GF-D8 (cell line): ENCODE measurements at places on chromosomes 11 and 22.

- no peak for DNase-seq
Measured at GRCh38 chr22:28112548-28113043, 193.5 kb upstream of the PITPNB start.

GRCh38 chr11:47869544-47870393, 21.6 kb upstream of the NUP160 start:
- DNase-seq: no peak

DNA sequence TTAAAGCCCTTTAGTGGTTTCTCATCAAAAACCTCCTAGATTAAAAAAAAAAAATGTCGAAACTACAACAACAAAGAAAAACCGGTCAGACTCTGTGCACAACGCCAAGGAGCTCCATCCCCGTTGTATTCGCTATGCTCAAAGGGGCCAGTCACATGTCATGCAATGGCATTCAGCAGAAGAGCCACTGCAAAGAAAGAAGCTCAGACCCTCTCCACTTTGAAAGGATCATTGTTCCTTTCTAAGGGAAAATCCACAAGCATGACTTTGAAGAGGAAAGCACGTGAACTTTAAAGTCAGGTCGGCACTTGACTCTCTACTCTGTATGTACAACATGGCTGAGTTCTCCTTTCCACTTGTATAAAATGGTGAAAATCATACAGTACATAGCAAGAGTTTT, 655.6 kb downstream of the ETS1 start:
- no peak for DNase-seq

- no peak for DNase-seq
Measured at GRCh38 chr11:45258982-45259530, 27.1 kb downstream of the SYT13 start.

GRCh38 chr11:29957431-29957830, 59.4 kb downstream of the KCNA4 start:
- no peak for DNase-seq

GRCh38 chr11:82814379-82814778, 80.7 kb upstream of the FAM181B start:
- no peak for DNase-seq

GRCh38 chr22:36912694-36913426, 568 bp upstream of the CSF2RB start:
- no peak for DNase-seq

DNA sequence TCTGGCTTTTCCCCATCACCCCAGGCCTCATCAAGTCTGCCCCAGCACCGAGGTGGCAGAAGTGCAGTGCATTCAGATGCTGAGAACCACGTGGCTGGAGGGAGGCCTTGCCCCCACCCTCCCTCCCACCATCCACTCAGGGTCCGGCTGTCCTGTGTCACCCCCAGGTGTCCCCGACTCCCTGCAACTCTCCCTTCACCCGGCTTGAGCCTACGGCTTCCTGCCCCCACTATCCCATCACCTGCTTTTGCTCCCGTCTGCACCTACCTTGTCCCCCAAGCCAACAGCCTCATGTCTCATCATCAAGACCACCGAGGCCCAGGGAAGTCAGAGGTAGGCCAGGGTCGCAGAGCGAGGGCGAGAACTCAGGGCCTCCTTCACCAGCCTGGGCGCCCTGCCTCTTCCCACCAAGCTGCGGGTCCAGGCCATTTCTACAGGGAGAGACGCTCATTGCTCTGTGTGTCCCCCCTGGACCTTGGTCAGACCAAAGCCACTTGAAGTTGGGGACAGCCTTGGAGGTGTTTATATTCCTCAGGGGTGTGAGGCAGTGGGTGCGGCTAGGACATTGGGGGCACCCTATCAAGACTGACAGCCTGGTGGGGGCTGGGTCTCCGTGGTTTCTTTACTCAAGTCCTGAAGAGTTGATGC, 66.2 kb upstream of the CCND1 start:
- DNase-seq: no peak

- DNase-seq: no peak
Measured at GRCh38 chr11:114802878-114803277, 124.6 kb downstream of the NXPE2 start.

DNA sequence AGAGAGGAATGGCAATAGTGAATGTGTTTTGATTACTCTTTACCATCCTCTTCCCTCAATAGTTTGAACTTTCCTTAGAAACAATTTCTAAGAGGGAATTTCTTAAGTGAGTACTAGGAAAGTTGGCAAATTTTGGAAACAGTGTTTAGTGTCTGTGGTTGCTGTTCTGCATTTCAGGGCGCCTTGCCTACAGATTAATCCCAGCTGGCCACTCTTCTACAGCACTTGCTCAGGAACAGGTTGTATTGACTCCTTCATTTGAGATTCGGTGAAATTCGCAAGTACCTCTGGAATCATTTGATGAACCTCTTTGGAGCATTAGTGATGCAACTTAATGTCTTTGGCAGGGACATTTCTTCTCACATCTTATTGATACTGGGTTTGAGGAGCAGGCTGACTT, 28.3 kb downstream of the JAM3 start:
- no peak for DNase-seq

GRCh38 chr22:38313384-38313955, 3.8 kb downstream of the CSNK1E start:
- no peak for DNase-seq

DNA sequence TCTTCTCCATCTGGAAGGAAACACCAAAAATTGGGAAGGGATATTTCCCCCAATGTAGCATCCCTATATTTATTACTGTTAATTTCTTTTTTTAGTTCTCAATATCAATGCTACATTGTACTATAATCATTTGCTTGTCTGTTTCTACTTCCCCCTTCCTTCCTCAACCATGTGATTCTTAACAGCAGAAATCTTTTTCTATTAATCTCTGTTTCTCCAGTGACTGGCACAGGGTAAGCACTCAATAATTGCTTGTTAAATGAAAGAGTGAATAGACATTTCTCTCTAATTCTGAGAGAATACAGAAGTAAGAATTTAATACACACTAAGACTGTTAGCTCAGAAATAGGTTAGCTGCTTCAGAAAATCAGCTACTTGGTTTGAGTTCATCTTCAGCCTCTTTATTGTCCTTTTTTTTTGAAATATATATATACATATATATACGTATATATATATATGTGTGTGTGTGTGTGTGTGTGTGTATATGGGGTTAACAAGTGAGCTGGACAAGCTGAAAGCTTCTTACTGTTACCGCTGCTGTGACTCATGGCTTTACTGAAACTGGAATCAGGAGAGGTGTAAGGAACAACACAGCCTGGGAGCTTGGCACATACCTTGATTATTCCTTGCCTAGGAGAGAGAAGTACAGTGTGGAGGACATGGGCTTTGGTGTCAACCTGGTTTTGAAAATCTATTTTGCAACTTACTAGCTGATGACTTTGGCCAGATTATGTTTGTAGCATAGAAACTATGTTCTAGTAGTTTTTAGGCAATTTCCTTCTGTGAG, 26.2 kb upstream of the PDE3B start:
- DNase-seq: no peak

DNA sequence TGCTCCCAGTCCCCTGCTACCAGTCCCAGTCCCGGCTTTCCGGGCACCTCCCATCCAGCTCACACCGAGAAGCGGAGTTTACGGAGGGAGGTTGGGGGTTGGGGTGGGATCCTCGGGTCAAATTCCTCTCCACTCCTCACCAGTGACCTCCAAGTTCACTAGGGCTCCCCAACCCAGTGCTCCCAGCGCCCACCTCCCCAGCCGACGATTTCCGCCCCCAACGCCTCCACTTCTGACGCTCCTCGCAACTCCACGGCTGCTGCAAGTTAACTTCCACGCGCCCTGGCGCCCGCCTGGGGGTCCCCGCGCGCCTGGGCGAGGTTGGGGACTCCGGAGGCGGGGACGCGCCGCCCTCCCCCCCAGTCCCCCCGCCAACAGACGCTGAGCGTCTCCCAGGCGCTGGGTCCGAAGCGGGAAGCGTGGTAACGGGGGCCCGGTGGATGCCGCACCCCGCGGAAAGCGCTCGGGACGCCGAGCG, 526 bp downstream of the TPST2 start:
- no peak for DNase-seq

DNA sequence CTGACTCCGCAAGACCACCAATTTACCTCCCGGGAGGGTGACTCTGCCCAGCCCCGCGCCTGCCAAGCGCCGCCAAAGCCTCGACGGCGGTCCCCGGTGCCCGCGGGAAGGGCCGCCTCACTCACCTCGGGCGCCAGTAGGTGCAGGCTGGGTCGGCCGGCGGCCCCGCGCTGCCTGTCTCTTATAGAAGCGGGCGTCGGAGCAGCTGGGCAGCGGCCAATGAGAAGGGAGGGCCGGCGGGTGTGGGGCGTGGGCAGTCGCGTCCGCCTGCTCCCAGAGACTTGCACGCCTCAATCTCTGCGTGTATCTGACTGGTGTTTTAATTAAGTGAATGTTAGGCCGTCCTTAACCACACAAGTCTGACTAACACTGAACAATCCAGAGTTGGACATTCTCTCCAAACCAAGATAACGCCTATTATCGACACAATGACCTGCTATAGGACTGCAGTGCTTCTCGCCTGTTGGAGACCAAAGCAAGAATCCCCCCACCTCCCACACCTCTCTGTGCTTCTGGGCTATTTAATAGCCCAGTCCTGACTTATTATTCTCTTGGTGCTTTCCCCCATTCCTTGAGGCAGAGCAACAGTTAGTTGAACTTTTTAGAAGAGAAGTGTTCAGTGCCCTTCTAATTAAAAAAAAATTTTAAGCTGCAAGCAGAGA, at the start of gene TPH1:
TPH1 (minus strand) TSS at position 154 of the 662 bp plus-strand sequence. CDS start 5,507 bp downstream, outside the sequence.
- no peak for DNase-seq
